ENCODE measurements at places on chromosomes 5 and 9.
A peak's percentile ranks its signal among the peaks of the same experiment; 100 is the strongest.

DNA sequence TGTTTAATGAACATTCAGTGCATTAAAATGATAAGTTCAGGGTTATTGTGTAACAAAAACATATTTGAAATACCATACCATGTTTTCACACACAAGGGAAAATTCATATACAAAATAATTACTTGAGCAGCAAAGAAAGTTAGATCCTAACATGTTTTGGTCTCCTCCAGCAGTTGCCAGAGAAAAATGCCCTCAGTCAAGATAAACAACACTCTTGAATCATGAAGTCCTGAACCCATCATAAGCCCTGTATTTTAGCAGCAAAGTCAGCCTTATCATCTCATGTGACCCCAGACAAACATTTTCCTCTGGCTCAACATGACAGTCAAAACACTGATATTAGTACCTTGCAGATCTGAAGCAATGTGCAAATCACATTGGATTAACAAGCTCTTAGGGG lies 1541.1 kb upstream of the WWC1 start:
- DNase-seq = no peak

GRCh38 chr5:143554918-143555477 lies 151.5 kb upstream of the NR3C1 start:
- DNase-seq = peak; percentile 44

GRCh38 chr5:148542812-148543211 lies 111.5 kb downstream of the HTR4 start:
- peak; percentile 69 for DNase-seq

- no peak for DNase-seq
Measured at GRCh38 chr5:159332800-159333544, 2.7 kb upstream of the IL12B start.

DNA sequence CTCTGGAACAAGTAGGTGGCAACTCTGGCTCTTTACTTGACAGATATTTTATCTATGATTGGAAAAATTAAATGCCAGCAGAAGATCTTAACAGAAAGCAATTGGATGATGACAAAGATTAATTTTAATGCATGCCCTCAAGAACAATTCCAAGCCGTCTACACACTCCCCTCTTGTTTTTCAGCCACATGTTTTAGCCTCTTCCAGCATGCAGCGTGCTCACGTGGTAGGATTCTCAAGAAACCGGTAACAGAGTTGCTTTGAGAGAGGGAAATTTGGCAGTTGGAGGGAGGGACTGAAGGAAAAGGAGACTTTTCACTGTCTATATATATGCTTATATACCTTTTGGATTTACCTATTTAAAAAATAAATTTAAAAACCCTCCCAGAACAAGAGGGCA lies 48.3 kb upstream of the FANCC start:
- no peak for DNase-seq

DNA sequence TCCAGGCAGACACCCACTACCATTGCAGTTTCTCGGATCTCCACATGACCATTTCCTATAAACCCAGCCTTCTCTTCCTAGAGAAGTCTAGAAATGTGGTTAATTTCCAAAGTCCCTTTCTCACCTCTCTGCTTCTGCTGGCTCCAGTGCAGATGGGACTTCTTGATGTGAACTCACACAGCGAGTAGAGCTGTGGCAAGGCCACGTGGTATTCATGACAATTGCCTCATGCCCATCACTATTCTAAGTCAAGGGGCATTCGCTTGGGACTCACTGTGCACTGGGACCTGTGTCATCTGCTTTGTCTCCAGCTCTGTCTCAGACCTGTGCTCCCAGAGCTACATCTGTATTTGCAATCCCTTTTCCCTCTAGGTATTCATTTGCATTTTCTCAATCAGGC lies 6.2 kb downstream of the CD180 start:
- no peak for DNase-seq

- DNase-seq = no peak
Measured at GRCh38 chr5:18792145-18792544, 1157.9 kb downstream of the TAF11L14 start.

GRCh38 chr5:176524138-176524537 lies 13.1 kb downstream of the RNF44 start:
- DNase-seq = no peak

GRCh38 chr5:80755626-80756025 lies 100.8 kb upstream of the DHFR start:
- DNase-seq = no peak

DNA sequence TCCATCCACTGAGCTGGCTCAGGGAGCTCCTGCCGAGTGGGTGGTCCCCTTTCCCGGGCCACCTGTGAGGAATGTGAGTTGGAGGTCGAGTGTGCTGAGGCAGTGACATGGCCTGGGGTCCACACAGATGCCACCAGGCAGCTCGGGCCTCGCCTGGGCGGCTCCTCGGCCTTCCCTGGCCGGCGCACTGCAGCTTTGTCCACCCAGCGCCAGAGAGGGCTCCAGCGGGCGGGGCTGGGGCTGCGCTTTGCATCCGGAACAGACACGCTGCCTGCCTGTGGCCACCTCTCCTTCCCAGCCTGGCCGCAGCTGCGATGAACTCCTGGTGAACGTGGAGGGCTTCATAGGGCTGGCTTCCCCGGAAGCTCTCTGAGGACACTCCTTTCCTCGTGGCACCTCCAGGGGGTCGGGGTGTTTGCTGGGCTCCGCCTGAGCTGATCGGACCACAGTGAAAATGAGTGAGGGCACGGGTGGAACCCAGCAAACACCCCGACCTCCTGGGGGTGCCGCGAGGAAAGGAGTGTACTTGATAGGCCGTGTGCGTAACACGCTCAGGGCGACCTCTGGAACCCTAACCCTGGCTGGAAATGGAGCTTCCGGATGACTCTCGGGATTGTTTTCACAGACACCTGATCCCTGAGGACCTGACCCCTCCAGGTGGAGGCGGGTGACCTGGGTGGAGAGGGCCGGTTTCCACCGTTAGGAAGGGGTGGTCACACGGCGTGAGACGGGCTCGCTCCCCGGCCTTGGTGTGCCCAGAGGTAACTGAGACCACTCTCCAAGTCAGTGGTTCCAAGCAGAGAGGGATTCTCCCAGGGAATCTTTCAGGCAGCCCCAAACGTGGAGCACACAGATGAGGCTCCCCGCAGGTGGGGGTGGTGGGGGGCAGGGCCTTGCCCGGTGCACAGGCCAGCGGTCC lies 31.8 kb upstream of the RXRA start:
- DNase-seq = no peak

GRCh38 chr5:134777366-134777765 lies 18.8 kb downstream of the DDX46 start:
- DNase-seq = no peak

DNA sequence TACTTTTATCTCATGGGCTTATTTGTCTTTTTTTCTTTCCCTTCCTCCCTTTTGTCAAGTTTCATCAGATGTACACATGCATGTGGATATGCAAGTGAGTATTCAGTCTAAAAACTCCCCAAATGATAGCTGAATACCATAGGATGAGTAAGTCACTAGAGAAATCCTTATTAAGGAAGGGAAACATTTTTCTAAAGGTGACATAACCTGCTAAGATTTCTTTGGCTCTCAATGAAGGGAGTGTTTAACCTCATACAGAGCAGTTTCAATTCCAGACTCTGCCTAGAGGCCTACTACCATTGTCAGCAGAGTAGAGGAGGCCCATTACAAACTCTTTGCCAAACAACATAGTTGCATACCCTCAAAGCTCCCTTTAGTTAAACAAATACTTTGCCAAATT lies 192.4 kb downstream of the ARHGEF28 start:
- DNase-seq = peak; percentile 70

DNA sequence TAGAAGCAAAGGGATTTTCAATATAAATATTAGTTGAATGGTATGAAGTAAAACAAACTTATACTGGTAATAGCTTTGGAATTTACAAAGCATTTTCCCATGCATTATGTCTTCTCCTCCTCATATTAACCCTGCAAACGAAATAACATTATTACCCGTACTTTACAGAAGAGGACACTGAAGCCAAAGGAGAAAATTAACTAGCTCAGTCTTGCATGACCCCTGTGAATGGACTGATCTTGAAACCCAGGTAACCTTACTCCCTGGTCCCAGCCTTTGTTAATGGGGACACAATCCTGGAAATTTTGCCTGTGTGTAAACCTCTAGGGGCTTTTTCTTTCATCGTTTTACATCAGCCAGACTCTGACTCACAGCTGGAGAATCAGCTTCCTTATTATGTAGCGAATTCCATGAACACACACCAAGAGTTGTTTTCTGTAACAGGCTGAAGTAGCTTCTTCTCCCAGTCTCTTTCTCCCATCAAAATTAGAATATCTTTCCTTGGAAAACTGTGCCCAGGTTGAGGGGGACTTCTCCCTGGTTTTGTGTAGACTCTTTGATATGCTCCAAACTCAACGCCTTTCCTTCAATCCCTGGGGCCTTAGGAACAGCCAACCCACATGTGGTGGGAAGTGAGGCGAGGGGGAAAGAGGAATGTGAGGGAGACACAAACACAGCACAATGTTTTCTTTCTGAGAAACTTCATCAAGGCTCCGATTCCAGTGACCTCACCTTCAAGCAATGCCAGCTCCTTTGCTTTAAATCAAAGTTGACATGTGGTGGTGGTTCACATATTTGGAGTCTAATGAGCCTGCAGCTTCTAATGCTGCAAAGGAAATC lies 480.9 kb upstream of the PAPPA start:
- DNase-seq = peak; percentile 99

All from EL (cell line).